ENCODE measurements at places on chromosomes 3 and 15.

DNA sequence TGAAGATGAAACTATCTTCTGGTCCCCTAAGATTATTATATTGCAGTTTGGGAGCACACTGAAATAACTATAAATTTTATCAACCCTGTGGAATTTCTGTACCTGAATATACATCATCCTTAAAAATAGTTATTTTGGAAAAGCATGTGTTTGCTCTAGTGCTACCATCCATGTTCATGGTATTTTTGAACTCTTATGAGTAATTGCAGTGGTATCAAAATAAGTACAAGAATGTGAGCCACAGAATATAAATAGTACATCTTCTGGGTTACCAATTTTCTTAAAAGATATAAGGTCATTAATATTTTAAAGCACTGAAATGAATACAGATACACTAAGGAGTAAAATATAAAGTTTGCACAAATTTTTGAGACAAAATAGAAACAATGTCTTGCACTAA is 206.5 kb downstream of the CBLB start:
- DNase-seq, result no peak

GRCh38 chr3:58591517-58592510 is 14.6 kb upstream of the FAM107A start:
- DNase-seq, result no peak

DNA sequence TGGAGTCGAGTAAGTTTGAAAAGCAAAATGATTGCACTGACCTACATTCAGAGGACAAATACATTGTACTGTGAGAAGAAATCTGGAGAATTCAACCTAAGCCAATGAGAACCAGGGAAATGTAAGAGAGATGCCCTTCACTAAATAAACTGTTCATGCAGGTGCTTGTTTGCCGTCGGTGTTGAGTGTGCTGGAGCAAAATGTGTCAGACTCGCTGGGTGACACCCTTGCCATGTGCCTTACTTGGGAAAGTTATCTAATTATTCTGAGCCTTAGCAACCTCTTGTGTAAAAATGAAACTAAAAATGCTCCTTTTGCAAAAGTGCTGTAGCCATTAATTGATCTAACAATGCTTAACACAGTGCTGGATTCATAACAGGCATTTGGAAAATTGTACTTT is 140.4 kb downstream of the GABRB3 start:
- no peak for DNase-seq

DNA sequence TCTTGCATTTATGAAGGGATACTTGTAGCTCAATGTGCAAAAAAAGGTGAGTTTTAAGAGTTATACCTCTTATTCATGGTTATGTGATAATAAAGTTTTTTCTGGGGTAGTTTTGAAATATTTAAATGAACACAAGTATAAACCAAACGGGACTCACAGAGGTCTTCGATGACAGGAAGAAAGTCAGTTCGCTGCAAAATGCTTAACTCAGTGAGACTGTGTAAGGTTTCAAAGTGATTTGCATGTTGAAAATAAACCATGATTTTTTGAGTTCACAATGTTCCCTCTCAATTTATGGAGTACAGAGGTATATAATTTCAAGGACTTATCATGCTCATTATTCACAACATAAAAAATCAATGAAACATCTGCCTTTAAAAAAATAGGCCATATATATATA is 36.3 kb upstream of the MYH15 start:
- DNase-seq, result no peak

DNA sequence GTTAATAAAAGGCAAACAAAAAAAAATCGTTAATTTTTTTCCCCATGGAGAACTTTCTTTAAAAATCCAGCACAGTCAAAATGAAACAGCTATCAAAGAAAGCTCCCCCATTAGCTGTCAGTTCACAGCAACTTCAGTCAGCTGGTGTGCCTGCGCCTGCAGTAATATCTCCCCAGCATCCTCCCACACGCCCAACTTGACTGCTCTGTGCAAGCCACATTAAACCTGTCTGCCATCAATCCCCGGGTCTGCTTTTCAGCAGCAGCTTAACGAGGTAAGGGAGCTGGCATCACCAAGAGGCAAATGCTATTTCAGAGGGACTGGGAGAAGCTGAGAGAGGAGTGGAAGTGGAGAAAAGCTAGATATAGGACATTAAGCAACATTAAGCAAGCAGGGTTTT is 337.5 kb downstream of the GAP43 start:
- peak; percentile 71 for DNase-seq

DNA sequence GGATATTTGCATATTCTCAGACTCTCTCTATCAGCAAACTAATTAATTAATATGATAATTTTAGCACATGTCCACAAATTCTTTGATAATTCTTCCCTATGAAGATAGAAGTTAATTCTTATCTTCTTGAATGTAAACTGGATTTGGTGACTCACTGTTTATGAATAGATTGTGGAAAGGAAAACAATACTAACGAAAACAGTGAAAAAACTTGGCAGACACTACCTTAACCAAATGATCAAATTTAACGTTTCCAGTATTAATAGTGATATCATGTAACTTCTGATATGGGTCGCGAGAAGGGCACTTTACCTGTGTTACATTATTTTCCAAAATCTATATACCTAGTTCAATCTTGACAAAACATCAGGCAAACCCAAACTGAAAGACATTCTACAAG is 401.0 kb downstream of the SI start:
- no peak for DNase-seq

DNA sequence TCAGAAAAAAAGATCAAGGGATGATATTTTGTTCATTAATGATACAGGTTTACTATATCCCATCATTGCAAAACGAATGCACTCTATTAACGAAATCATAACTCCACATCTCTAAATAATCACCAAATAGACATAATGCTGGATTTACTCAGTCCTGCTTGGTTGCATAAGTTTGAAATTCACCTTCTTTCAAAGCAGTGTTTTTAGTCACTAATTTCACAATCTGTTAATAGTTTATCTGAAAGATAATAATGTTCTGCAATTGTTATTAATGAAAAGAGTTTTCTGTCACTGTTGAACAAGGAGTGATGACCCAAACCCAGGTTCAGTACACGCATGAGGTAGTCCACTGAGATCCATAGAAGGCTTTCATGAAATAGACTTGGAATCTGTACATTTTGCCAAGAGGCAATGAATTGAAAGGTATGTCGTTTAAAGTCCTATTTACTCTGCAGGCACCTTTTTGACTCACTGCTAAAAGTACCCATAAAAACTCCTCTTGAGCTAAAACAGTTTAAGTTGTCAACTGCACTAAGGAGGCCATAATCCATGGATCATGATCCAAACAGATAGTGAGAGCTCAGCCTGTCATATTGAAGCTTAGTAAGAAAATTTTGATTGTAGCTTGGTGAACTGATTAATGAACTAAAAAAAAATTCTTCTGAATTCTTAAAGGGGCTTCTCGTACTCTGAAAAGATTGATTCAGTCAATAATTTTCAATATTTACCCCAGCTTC is 75.6 kb upstream of the MBNL1 start:
- no peak for DNase-seq

DNA sequence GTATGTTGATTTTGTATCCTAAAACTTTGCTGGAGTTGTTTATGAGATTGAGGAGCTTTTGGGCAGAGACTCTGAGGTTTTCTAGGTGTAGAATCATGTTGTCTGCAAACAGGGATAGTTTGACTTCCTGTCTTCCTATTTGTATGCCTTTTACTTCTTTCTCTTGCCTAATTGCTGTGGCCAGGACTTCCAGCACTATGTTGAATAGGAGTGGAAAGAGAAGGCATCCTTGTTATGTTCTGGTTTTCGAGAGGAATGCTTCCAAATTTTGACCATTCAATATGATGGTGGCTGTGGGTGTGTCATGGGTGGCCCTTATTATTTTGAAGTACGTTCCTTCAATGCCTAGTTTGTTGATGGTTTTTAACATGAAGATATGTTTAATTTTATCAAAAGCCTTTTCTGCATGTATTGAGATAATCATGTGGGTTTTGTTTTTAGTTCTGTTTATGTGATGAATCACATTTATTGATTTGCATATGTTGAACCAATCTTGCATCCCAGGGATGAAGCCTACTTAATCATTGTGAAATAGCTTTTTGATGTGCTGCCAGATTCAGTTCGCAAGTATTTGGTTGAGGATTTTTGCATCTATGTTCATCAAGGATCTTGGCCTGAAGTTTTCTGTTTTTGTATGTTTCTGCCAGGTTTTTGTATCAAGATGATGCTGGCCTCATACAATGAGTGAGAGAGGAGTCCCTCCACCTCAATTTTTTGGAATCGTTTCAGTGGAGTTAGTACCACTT is 188.1 kb downstream of the MINAR1 start:
- no peak for DNase-seq

GRCh38 chr3:28745436-28745835 is 396.8 kb upstream of the AZI2 start:
- DNase-seq, result no peak

DNA sequence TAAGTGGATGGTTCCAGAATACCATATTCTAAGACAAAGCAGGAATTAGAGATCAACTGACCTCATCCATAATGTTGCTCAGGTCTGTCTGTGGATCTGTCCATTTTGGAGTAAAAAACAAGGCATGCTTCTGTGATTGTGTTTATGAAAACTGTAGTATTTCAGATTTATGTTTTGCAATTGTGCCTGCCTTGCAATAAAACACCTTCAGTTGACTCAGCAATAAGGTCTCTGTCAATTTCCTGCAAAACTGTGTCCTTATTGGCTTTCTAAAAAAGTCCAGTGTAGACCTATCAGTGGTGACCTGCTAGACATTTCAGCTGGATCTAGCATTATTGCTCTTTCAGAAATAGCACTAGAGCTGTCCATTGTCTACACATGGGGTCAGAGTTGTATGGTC is 409.5 kb upstream of the AZI2 start:
- DNase-seq, result no peak

DNA sequence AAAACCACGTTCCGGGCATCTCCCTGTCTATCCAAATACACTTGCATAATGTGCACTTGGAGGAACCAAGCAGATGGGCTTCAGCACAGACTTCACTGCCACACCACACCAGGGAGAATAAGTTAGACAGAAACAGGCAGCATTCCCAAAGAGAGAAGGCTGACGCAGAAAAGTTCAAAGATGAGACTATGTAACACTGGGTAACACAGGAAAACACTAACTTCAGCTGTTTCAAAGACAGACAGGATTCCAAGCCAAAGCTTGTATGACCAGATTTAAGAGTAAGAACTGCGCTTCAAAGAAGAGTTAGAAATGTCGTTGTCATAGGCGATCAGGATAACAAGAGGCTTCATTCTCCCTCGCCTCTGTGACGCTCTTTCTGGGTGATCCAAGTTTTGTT is 19.9 kb downstream of the SLC51A start:
- DNase-seq, result no peak

GRCh38 chr15:45704329-45705249 is 69.8 kb downstream of the SQOR start:
- DNase-seq, result no peak

DNA sequence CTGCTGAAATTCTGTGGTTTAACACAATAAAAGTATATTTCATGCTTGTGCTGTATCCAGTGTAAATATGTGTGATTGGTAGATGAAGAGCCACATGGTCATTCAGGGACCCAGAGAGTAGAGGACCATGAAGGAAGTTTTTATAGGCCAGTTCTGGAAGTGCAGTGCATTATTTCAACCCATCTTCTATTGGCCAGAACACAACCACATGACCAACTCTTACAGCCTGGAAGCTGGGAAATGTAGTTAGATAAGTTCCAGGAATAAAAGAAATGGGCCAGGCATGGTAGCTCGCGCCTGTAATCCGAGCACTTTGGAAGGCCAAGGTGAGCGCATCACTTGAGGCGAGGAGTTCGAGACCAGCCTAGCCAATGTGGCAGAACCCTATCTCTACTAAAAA is 21.4 kb upstream of the PRTG start:
- no peak for DNase-seq

DNA sequence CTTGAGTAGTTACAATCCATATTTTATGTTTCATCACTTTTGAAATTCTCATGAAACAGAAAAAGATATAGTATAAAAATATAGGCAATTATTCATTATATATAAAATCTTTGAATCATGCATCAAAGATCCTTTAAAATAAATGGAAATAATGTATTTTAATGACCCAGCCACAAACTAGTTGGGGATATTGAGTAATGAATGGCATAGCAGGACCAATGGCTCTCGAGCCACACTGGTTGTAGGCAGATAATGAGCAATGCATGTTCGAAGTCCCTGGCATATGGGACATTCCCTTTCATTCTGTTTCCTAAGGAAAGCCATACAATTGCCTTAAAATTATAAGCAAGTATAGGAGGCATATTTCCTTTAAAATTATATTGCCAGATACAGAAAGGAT is 107.4 kb upstream of the IL12A start:
- no peak for DNase-seq

DNA sequence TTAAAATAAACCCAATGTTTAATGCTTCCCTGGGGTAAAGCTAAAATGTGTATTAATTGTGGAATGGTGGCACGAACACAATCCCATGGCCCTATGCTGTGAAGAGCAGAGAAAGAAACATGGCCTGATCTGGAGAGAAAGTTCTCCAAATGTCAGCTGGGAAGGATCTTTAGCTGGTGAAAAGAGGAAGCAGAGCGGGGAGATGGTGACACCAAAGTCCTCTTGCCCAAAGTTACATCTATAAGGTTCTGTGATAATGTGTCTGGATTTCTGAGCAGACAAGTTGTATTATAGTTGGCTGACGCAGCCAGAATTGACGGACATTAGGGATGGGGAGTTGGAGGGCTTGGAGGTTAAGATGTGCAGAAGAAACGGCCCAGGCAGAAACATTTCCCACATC is 196.2 kb downstream of the CHST2 start:
- DNase-seq, result no peak

- no peak for DNase-seq
These were observed 281.3 kb downstream of the FGF12 start for GRCh38 chr3:192445770-192446644.

GRCh38 chr3:196788528-196788927 is 48.9 kb downstream of the PAK2 start:
- no peak for DNase-seq

- no peak for DNase-seq
These were observed 38.2 kb upstream of the PLCL2 start for GRCh38 chr3:16846373-16847080.

DNA sequence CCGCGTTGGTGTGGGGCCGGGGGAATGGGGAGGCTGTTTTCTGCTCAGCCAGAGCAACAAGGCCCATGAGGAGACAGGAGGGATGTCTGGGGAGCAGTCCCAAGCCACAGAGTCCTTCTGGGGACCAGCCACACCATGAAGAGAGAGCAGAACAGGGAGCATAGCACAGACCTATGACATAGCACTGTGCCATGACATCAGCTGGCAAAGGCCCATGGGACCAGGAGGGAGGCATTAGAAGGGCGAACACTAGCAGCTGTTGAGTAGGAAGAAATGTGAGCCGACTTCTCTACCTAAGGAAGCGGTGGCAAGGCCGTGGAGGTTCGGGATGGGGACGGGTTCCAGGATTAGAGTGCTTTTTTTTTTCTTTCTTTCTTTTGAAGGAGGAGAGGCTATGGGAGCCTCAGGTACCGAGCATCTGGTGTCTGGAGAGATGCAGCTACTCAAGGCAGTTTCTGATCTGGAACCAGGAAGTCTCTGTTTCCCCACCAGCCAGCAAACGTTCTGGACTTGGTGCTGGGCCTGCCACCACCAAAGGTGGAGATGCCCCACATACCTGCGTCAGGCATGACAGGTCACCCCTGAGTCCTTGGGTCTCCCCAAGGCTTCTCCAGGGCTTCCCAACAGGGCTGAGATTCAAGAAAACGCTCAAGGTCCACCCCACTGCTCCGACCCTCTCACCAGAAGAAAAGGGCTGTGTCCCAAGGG is 77.3 kb upstream of the CGNL1 start:
- DNase-seq, result no peak
